GM13977 (cell line): ENCODE measurements at places on chromosomes 3 and 15.

- DNase-seq = no peak
Measured at GRCh38 chr3:45103753-45104714, 42.1 kb downstream of the CDCP1 start.

GRCh38 chr15:31345606-31346366 is 19.2 kb downstream of the KLF13 start:
- DNase-seq = no peak

DNA sequence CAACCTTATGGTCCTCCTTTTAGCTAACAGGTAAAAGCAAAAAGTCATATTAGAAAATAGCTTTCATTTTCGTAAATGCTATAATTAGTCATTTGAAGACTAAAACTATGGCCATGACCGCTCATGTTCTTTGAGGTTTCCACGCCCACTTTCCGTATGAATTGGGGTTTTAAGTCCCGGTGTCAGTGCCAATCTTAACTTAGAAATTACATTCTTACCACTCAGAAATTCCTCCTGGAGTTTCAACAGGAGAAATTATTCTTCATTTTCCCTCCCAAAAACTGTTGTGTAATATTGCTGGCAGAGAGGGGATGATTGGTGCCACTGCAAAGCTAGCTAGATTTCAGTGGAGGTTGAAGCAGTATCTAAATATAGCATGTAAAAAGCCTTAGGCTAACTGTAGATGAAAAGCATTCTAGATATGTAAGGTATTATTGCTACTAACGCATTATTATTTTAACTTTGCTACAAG is 71.0 kb upstream of the MDFIC2 start:
- peak; percentile 14 for DNase-seq

DNA sequence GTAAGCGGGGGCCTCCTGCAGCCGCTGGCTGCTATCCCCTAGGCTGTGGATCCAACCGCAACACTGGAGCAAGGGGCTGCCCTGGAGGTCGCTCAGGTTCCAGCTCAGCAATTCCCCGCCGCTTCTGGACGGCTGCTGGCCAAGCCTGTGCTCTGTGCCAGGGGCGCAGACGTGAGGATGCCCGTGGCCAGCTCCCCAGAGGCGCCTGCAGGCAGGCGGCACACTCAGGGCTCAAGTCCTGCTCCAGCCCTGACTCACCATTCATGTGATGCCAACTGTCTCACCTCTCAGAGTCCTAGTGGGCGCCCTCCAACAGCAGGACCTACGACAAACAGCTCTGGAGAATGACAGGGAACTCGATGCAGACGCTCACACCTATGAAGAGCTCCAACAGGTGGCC is 31.6 kb downstream of the KLHL25 start:
- no peak for DNase-seq

DNA sequence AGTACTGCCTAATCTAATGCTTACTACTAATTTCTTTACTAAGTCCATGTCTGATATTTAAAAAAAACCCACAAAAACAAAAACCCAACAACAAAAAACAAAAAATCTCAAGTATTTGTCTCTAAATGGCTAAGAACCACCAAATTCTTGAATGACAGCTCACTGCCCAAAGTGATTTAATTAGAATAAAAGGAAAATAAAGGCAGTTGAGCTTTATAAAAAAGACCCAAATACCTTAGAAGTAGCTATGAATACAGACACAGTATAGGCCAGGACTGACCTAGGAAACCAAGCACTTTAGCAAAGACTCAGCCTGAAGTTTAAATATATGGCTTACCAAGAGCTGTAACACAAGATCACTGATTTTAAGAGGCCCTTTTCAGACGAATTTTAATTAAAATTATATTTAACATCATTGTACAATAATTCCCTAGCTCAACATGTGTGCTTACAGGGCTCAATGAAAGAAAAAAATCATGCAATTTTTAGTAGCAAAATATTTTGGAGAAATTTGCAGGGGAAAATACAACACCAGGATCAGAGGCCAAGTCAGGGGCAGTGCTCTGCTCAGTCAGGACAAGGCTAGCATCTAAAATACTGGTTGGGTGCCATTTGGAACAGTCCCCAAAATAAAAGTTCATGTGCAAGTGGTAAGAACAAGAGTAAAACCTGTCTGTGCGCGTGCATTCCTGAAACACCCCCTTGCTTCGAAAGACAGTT is 24.8 kb downstream of the UQCC5 start:
- DNase-seq = no peak

DNA sequence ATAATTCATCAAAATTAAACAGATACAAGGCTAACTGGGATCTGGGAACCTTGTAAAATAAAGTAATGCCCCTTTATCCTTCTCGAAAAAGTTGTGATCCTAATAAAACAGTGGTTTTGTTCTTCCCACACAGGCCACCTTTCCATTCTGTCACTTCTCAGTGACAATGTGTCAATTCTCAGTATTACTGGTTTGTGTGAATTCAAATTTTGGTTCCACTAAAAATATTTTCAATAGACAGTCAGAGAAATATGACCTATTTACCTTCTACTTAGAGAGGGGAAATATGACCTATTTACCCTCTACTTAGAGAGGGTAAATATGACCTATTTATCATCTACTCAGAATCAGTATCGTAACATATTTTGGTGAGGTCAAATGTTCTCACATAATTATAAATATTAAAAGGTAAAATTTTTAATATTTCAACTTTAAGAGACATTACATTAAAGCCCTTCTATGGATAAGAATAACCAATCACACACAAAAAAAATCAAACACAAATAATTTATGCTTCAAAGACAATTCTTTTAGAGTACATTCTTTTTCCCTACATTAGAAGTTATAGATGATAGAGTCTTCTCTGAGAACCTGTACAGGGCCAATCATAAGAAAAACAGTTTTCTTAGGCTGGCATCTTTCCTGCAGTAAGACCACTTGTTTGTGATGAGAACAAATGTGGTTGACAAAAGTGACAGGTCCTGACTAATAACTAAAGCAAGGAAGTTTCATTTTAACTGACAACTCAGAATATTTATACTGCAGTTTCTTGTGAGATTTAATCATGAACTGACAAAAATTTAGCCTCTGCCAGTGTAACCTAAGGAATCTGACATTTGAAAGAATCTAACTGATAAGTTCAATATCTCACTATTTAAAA is 323.3 kb downstream of the DIPK2A start:
- DNase-seq = peak; percentile 18

DNA sequence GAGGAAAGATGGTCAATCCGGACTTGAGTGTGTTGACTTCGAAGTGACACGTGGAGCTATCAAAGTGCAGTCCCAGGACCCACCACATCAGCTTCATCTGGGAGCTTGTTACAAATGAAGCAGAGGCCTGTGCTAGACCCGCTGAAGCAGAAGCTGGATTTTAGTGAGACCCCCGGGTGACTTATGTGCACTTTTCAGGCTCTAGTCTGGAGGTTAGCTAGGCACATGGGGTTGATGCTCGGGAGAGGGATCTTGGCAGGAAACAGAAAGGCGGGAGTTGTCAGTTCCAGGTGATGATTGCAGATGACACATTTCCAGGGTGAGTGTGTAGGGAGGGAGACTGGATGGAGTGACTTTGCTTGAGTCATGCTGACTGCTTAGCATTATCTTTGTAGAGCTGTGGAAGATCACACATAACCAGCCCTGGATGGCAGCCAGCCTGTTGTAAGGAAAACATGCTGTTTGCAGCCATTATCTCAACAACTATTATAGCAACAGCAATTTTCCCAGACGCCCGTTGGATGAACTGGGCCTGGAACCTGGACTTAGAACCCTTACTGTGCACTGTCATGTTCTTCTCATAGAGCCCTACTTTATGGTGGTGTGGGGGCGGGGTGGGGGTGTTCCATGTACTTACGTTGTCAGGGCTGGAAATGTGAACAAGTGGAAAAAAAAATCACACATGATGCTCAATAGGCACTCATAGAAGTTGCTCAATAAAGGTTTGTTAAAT is 122.4 kb downstream of the THSD4 start:
- DNase-seq = no peak

- no peak for DNase-seq
Measured at GRCh38 chr3:49716691-49717210, 2.7 kb downstream of the AMIGO3 start.

DNA sequence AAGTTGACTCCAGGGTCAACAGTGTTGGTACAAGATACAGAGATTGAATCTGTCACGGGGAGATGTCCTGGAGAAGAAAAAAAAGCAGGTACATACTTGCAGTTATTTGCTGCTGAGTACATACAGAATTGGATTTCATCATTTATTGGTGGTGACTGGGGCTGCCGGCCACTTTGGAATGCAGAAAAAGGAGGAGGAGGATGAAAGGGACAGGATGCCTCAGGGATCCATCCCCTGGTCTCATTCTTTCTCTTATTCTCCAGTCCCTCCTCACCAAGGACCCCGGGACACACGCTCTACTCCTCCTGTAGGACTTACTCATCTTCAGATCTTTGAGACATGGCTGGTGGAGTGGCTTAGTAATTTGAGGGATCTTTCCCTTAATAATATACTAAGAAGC is 30.0 kb upstream of the MEIS2 start:
- DNase-seq = no peak

DNA sequence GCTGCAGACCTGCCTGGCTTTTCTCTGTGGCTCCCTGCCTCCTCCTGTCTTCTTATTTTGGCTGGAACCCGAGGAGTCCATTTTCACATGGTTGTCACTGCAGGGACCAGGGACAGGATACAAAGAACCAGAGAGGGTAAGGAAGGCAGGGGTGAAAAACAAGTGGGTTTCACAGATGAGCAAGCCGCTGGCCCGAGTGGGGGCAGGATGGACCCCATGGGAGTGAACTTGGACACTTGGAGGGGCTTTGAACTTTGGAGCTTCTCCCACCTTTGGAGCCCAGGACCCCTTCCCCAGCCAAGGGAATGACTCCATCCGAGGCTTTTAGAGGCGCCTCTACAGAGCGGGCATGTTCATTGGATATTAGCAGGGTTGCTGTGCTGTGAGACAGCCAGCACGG is 26.9 kb upstream of the ADCY5 start:
- DNase-seq = no peak

GRCh38 chr15:96598514-96598913 is 268.0 kb downstream of the NR2F2 start:
- DNase-seq = no peak

GRCh38 chr15:67801926-67802914 is 23.1 kb upstream of the SKOR1 start:
- no peak for DNase-seq

DNA sequence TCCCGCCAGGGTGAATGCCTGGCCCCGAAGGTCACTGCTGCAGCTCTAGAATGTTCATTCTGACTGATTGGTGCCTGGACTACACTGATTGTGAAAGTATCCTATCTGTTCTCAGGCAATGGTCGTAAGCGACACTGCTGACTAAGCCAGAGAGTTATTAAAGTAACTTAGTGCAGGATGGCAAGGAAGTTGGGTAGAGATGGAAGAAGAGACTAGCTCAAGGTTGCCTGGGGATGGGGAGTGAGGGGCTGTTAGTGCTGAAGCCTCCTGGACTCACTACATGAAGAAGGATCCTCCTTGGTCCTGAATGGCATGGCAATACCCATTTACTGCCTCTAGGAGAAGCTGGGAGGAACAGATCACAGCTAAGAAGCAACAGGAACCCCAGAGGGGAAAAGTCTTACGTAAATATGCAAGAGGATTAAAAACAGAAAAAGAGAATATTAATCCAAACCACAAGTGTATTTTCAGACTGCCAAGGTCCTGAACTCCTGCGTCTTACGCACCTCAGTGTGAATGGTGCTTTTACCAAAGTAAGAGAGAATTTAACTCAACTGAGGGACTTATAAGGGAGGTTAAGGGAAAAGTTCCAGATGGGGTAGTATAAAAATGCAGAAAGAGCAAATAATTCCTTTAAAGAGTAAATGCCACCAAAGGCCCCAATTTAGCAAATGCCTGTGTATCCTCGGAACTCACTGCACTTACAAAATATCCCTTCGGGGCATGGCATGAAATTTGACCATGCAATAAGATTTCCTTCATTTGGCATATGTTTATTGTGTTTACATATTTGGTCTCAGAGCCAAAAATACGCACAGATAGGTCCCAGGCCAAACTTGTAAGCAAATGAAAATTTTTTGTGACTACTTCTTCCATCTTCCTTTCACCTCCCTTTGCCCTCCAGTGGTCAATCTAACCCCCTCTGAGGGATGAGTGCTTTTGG is 64.0 kb upstream of the DGKG start:
- no peak for DNase-seq

DNA sequence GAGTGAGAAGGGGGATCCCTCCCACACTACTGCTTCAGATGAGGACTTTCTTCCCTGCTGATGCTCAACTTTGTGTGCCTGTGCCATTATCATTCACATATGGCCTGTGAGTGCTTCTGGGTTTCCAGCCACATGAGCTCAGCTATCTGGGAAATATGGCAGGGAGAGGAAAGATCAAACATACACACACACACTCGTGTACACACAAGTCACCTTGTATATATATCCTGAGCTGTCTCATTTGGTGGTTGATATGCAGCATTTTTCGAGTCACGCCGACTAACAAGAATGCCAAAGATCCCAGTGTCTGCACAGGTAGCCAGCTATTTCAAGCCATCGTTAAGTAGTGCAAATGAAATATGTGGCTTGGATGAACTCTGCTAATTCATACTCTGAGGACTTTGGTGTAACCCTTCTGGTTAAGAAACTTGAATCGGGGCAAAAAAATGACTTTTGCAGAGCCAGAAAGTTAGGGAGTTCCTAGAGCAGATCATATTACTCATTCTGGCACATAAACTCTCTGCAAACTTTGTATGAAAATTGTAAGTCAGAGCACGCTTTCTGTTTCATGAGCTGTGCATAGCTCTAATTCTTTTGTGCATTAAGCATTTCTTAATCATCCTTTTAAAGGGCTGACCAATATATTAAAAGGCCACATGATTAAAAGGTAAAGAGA is 24.9 kb upstream of the WNT5A start:
- DNase-seq = no peak

- DNase-seq = no peak
Measured at GRCh38 chr3:189954733-189955665, 165.7 kb downstream of the P3H2 start.

- peak; percentile 94 for DNase-seq
Measured at GRCh38 chr3:50192689-50193141, 1.3 kb downstream of the GNAT1 start.

- peak; percentile 6 for DNase-seq
Measured at GRCh38 chr3:16286161-16286560, 21.1 kb downstream of the OXNAD1 start.

- DNase-seq = no peak
Measured at GRCh38 chr3:32283304-32283703, 44.8 kb downstream of the CMTM8 start.

GRCh38 chr15:32029409-32029861 is 880 bp upstream of the CHRNA7 start:
- DNase-seq = no peak

GRCh38 chr3:2099028-2099671 is 484 bp downstream of the CNTN4 start:
- DNase-seq = no peak

DNA sequence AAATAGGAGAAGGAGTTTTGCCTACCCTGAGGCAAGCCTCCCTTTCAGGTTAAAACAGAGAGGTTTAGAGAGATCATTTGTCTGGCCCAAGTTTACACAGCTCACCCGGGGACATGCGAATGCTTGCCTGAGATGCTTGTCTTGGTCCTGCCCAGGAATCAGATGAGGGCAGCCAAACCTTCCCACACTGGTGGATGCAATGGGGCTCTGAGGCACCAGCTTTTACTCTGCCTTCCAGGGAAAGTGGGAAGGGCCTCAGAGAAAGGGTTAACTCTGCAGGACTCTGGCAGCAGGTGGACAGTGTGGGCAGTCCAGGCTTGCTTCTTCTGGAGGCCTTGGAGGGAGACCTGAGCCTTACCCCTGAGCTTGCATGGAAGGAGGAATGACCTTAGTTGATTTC is 90.0 kb downstream of the LRRK1 start:
- DNase-seq = no peak

GRCh38 chr15:80970018-80970657 is 19.5 kb downstream of the MESD start:
- DNase-seq = peak; percentile 57

GRCh38 chr15:59501597-59501996 is 63.6 kb downstream of the FAM81A start:
- DNase-seq = peak; percentile 64
